ENCODE measurements at places on chromosomes 2 and 18. TPM values are rescaled to one million over a fixed set of nuclear protein-coding genes. Genes with fewer than 3 reads are reported as not detected.

Gene NUP35
- total RNA-seq = 13.7 TPM

Gene MYO7B
- 1.0 TPM for total RNA-seq

Gene CROCC2
- total RNA-seq = not detected

Gene IWS1
- total RNA-seq = 30.9 TPM

Gene SLC35F6
- 30.3 TPM for total RNA-seq

Gene GPAT2
- 1.3 TPM for total RNA-seq

Gene AGPS
- total RNA-seq = 23.6 TPM

Gene DHRS9
- total RNA-seq = 0.42 TPM

Gene TTN
- 47.6 TPM for total RNA-seq

Gene TRIM43
- total RNA-seq = not detected

Gene RND3
- total RNA-seq = 0.42 TPM

Gene CELF4
- total RNA-seq = not detected

Gene SERPINB10
- total RNA-seq = 5.7 TPM

Gene PROKR1
- under 0.01 TPM for total RNA-seq

Gene ITM2C
- total RNA-seq = 20.6 TPM

Gene FBXO41
- total RNA-seq = 4.2 TPM

Gene CCL20
- 130 TPM for total RNA-seq

Gene LRRC30
- not detected for total RNA-seq

Gene ACAA2
- total RNA-seq = 11.5 TPM

Gene SPATA3
- total RNA-seq = not detected

Gene MSH6
- total RNA-seq = 30.9 TPM

Gene FEV
- total RNA-seq = not detected

Gene OTOF
- total RNA-seq = 0.10 TPM

Gene GPR35
- 40.8 TPM for total RNA-seq

Gene SCN7A
- under 0.01 TPM for total RNA-seq

Gene NFATC1
- 23.9 TPM for total RNA-seq

Gene ALLC
- not detected for total RNA-seq

Gene MAPK4
- total RNA-seq = not detected

Gene SERPINB11
- total RNA-seq = not detected

Gene CBLN2
- total RNA-seq = 0.10 TPM

Gene DLGAP1
- total RNA-seq = 0.42 TPM

Gene RNF181
- 55.9 TPM for total RNA-seq

Gene IFIH1
- total RNA-seq = 78.0 TPM

Gene ANKAR
- total RNA-seq = 13.9 TPM

Gene CRYGC
- not detected for total RNA-seq

Gene IGFBP5
- total RNA-seq = 0.21 TPM

Gene CREG2
- total RNA-seq = not detected

Gene TGFA
- total RNA-seq = 0.63 TPM

Gene SLC4A3
- 0.10 TPM for total RNA-seq
